Heart left ventricle (tissue), 16 donors: ENCODE measurements at places on chromosomes 1 and 21. TPM values are rescaled to one million over a fixed set of nuclear protein-coding genes. Genes with fewer than 3 reads are reported as not detected.

AKNAD1 gene
- total RNA-seq = 0.59 TPM

C1orf94 gene
- not detected for total RNA-seq

OR10Z1 gene
- total RNA-seq = not detected

MSH4 gene
- not detected for total RNA-seq

DNA sequence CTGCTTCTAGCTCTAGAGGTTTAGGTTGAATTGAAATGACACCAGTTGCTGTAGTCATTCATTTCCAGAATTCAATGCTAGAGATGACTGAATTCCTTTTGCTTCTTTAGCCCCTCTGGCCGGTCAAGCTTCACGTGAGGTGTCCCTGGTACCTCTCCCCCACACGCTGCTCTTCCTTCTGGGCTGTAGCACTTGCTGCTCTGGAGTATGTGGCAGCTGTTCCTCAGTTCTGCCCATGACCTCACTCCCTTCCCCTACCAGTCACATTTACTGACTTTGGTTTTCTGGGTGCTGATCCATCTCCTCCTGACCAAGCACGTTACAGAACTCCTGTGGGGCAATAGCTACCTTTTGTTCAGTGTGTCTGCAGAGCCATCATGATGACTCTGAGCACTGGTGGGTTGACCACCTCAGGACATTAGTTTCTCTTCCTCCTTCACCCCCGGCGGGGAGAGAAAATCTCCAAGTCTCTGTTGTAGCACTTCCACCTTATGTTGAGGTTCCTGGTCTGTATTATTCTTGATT lies 128.1 kb downstream of the HHAT start:
- no peak for DNase-seq

- no peak for DNase-seq
Measured at GRCh38 chr1:178262120-178262500, 168.2 kb downstream of the RASAL2 start.

DNA sequence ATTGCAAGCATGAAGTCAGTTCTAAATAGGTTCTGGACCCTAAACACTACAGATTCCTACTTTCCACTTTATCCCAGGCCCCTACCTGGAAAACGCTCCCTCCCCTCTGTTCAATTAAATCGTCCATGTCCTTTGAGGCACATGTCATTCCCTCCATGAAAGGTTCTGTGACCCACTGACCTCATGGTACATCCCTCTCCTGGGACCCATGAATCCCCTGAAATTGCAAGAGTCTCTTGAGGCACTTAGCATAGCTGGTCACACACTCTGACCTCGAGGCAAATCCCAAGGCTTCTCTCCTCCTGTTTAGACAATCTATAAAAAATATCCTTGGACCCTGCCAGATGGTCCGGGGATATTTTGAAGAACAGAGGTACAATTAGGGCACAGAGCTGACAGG lies 34.3 kb upstream of the KRTAP19-8 start:
- DNase-seq = no peak

GRCh38 chr1:244970236-244970743 lies 105.9 kb upstream of the HNRNPU start:
- peak; percentile 84 for DNase-seq

DNA sequence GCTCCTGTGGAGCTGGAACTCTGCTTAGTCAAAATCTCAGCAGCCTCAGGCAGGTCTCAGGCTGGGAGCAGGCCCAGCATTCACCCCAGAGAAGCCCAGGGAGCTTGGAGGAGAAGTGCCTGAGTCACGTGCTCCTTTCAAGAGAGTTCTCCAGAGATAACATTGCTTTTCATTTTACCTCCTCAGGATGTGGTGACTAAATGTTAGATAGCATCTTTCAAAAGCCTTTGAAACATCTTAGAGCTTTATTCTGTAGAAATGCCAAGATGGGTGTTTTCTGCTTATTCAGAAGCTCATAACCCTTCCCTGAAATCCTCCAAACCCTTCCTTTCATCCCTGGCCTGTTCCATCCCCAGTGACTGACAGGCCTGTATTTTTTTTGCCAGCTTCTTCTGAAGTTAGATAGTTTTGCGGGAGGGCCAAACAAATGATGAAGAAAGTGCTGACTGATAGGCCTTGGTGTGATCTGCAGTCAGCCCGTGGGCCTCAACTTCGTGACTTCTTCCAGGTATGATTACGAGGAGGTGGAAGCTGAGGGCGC lies 58.0 kb downstream of the PGM1 start:
- no peak for DNase-seq

DNA sequence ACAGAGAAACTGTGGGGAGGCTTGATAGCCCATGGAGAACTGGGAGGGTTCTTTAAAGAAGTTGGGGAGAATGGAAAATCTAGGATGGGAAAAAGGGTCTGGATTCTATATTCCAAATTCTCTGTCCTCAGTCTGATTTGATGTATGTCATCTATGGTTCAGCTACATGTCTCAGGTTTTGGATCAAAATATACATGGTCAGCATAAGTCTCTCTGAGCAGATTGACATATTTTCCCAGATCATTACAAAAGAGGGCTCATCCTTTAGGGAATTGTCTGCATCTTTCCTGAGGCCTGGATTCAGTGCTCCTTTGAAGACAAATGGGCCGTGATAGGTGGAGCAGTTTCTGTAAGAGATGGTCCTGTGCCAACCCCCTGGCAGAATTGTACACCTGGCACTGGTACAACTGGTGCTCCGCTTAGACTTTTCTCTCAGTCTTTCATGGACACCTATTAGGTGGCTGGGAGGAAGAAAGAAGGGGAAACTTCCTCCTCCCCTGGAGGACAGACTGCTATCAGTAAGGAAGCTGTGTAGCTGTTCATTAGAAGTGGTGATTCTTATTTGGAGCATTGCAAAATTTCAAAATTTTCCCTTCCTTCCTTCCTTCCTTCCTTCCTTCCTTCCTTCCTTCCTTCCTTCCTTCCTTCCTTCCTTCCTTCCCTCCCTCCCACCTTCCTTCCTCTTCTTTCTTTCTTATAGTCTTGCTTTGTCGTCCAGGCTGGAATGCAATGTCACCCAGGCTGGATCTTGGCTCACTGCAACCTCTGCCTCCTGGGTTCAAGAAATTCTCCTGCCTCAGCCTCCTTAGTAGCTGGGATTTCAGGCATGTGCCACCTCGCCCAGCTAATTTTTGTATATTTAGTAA lies 26.1 kb upstream of the RGL1 start:
- peak; percentile 30 for DNase-seq

GRCh38 chr1:178945763-178946266 lies 74.9 kb upstream of the ANGPTL1 start:
- no peak for DNase-seq

GRCh38 chr1:201769966-201770365 lies 59.0 kb upstream of the IPO9 start:
- peak; percentile 64 for DNase-seq

DNA sequence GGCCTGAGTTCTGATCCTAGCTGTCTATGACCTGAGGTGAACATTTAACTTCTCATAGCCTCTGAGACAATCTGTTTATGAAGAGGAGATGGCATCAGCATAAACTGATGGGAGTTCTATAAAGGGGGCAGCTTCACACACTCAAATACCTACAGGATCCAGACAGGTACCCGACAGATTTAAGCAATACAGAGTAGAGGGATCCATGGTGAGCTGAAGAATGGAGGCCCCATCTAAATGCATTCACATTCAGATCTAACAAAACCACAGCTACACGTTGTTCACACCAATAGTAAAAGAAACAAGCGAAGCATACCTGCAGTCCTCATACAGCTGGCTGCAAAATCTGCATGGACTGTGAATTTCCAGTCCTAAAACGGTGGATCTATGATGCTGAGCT lies 48.7 kb upstream of the ESRRG start:
- no peak for DNase-seq

- DNase-seq = peak; percentile 60
Measured at GRCh38 chr1:2267051-2267830, 39.1 kb downstream of the SKI start.

DNA sequence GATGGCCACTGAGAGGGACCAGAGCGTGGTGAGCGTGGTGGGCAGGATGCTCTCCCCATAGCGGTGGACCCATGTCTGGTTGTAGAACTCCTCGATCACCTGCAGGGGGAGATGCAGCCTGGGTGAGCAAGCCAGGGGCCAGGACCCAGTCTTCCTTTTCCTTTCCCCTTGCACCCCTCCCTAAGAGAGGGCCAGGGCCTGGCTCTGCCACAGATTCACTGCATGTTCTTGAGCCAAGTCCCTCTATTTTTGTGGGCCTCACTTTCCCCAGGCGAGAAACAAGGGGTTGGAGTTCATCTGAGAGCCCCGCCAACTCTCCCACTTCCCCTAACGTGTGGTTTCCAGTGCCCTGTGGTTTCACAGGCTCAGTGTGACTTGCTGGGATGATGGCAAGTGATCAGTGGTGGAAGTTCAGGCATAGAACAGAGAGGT lies 27.5 kb downstream of the SLC2A1 start:
- no peak for DNase-seq

GRCh38 chr1:89527750-89528381 lies 3.2 kb downstream of the LRRC8B start:
- DNase-seq = no peak

- peak; percentile 65 for DNase-seq
Measured at GRCh38 chr1:1040004-1040991, 20.4 kb downstream of the AGRN start.

DNA sequence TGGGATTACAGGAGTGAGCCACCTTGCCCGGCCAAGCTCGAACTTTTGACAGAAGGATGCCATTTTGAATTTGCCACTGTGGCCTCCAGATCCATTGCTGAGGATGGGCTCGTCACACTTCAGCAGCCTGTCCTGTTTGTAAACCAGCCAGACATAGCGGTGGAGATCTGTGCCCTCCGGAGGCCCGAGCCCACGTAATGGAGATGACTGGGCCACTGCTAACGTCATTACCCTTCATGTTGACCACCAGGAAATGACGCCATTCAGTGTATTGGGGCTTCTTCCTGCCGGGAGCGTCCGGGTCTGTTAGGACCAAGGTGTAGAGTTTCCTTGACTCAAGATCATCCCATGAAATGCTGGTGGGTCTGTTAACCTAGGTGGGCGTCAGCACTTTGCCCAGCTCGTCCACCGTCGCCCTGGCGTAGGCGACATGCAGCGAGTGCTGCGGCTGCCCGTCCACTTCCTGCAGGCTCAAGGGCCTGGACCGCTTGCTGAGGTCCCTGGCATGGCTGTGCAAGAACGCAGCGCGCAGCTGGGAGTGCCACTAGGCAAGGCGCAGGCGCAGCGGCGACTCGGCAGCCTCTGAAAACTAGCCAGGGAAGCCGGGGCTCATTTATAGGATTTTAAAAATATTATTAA lies 40.8 kb downstream of the PTPRC start:
- DNase-seq = no peak

- no peak for DNase-seq
Measured at GRCh38 chr1:49200738-49201137, 424.0 kb upstream of the BEND5 start.

GRCh38 chr21:37245151-37245550 lies 22.0 kb downstream of the VPS26C start:
- no peak for DNase-seq

DNA sequence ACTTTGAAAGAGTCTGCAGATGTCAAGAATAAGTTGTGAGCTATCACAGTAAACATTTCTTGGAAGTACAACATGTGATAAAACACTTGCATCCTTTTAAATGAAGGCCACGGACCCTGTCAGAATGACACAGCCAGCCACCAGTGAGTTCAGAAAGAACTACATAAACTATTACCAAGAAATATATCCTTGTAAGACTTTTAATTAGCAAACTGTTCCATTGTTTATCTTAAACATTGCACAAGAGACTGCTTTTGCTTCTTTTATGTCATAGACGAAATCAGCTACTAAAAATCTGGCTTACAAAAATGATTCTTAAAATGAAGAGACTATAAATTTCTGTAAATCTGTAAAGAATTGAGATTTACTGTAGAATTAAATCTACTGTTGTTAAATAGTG lies 17.9 kb downstream of the LRRC7 start:
- no peak for DNase-seq
